ENCODE measurements at places on chromosomes 6 and 20.
A peak's percentile ranks its signal among the peaks of the same experiment; 100 is the strongest.

DNA sequence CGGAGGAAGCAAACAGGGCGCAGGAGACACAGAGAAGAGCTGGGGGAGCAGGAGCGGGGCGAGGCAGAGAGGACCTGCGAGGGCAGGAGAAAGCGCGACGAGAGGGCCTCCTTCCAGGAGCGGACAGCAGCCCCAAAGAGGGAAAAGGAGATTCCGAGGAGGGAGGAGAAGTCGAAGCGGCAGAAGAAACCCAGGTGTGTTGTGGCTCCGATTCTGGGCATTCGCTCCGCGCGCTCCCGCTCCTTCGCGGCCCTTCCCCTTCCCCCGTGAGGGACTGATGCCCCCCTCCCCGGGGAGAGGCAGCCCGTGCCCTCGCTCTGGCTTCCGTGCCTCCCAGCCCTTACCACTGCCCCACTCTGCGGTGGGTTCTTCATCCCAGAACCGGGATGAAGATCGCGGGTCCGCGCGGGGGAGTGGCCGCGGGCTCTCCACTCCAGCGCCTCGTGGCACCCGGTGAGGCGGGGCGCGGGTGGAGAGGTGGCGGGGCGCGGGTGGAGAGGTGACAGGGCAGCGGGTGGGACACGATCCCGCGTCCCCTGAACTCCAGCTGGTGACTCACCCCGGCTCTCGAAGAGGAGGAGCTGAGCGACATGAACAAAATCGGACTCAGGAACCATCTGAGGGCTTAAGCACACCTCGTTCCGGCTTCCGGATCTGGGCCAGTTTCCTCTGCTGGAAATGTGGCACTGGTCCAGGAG is 22.4 kb downstream of the TMC2 start:
- DNase-seq: peak; percentile 21

- peak; percentile 40 for DNase-seq
Measured at GRCh38 chr20:58349570-58349969, 39.5 kb upstream of the VAPB start.

DNA sequence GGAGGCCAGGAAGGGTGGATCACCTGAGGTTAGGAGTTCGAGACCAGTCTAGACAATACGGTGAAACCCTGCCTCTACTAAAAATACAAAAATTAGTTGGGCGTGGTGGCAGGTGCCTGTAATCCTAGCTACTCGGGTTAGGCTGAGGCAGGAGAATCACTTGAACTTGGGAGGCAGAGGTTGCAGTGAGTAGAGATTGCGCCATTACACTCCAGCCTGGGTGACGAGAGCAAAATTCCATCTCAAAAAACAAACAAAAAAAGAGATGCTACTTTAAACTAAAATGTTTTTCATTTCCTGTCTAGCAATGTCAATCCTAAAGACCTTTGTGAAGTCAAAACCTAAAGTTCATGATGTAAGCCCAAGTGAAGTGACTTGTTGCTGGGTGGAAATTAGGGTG is 12.9 kb downstream of the DSN1 start:
- DNase-seq: no peak

DNA sequence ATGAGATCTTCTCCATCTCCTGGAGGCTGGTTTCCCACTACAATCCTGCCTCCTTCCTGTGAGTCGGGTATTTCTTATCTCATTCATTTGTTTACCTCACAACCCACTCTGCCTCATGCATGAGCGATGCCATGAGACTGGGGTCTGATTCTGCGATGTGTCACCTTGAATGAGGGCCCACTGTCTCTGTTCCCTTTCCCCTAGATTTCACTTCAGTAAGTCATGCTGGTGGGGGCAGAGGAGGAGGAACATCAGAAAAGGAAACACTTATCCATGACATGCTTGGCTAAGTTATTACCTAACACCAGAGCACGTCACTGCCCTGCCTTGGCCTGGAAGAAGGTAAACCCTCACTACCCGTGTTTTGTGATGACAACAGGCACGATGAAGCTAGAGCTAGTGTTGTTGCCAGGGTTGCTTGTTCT is 337.4 kb upstream of the PRDM1 start:
- DNase-seq: peak; percentile 22

GRCh38 chr6:107399935-107400334 is 59.4 kb downstream of the PDSS2 start:
- DNase-seq: no peak

DNA sequence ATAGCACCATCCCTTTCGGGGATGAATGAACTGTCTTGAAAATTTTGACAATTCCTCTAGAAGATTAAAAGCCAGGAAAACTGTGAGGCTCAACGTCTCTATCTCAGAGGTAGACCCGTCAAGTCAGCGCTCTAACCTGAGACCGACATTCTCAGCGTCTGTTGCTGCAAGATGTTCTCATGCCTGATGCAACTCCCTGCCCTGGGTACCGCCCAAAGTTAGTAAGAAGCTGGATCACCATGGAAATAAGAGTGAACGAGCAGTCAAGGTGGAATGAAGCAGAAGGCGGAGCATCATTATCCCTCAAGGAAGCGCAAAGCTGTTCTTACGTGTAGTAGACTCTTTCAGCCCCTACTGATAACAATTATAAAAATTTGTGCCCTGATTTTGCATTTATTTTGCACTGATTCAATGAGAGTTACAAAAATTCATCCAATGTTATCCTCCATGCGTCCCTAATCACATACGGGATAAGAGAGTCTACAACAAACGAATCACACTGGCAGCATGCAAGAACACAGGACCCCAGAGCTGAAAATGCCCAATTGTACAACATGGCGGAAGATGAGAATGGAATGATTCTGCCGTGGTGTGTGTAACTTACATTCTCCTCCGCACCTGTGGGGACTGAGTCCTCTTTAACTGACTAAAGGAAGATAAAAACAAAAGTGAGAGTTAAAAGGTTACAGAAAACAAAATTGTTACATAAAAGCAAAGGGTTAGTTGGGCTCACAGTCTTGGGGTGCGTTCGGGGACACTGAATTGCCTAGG is 95.4 kb downstream of the BCAS1 start:
- no peak for DNase-seq

- DNase-seq: peak; percentile 40
Measured at GRCh38 chr6:132669690-132670291, 10.8 kb upstream of the TAAR1 start.

All from A549 (cell line).